ENCODE measurements at places on chromosomes 1 and 21. TPM values are rescaled to one million over a fixed set of nuclear protein-coding genes. Genes with fewer than 3 reads are reported as not detected.
A peak's percentile ranks its signal among the peaks of the same experiment; 100 is the strongest.

Gene PLA2G2D
- total RNA-seq = not detected

Gene NUP210L
- total RNA-seq = 0.27 TPM

Gene CFHR5
- total RNA-seq = not detected

Gene KCNK1
- 29.7 TPM for total RNA-seq

Gene RHOU
- 4.4 TPM for total RNA-seq

Gene RIMKLA
- 9.7 TPM for total RNA-seq

Gene COG2
- 34.3 TPM for total RNA-seq

Gene OR2T33
- total RNA-seq = not detected

Gene GON4L
- 20.3 TPM for total RNA-seq

GRCh38 chr1:99849744-99850458, at the start of gene AGL:
AGL (plus strand) TSS chr1:99850361; CDS start chr1:99851043, 682 bp downstream.
- peak; percentile 92 for DNase-seq

DNA sequence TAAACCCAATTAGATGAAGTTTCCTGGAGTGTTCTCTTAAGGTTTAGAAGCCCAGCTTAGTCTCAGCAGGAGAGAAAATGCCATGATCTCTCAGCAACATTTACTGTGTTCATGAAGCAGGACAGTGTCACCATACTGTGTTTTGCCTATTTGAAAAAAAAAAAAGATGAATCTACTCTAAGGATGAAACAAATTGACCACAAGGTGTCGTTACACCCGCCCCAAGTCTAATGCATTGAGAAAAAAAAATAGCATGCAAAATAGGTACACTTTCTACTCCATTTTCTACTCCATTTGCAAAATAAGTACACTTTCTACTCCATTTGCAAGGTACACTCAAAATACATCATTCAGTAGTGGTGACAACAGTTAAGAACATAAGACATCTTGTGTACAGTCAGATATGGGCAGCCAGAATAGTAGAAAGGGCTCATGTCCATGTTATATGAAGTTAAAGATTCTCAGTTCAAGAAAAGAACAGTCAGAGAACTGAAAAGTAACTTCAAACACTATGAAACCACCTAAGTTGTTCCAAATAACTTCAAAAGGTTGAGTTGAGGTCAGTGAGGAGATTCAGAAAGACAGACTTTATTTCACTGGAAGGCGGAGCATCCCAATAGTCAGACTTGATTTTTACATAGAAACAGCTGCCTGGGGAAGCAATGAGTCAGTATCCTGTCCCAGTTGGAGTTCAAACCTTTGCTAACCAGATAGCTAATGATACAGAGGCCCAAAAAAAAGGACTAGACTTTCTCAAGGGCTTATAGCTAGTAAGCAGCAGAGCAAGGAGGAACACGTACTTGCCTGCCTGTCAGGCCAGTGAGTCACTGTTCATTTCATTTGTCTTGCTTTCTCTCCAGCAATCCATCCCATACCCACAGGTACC, 13.3 kb downstream of the PLPPR5 start:
- no peak for DNase-seq

DNA sequence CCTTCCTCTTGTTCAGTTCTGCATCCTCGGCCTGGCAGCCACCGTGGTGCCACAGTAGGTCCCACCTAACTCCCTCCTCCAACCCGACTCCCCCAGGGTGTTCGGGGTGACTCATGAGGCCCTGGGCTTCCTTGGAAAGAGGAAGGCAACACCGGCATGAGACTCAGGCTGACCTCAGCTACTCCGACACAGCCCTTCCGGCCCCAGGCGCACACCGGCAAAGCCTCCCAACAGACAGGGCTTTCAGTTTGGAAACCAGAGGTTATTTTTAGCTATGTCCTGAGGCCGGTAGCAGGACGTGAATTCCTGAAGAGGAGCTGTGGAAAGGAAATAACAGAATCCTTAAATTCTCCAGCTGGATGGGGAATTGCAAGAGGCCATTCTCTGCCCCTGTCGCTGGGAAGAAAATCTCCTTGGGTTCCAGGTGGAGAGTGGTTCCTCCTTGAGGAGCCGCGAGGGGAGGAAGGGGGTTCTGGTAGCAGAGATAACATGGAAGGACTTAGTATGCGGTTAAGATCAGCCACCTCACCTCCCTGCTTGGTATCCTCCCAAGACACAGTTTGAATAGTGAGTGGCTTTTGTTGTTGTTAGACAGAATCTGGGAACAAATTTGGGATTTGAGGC, 24.4 kb downstream of the PLXNA2 start:
- DNase-seq = peak; percentile 74

DNA sequence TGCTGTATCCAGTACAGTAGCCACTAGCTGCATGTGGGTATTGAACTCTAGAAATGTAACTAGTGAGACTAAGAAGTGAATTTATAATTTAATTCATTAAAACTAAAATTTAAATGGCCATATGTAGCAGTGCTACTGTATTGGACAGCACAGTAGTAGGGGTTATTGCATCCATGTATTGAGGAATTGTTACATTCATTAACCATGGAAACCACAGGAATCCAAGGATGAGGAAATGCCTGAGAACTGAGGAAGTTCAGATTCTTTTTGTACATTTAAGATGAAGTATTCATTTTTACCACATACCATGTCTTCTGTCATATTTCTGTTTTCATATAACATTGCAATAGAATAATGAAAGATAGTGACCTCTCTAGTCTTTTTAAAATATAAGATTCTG, 2.6 kb downstream of the MTF2 start:
- no peak for DNase-seq

- no peak for DNase-seq
These were observed 80.8 kb upstream of the HNRNPU start for GRCh38 chr1:244945109-244945671.

DNA sequence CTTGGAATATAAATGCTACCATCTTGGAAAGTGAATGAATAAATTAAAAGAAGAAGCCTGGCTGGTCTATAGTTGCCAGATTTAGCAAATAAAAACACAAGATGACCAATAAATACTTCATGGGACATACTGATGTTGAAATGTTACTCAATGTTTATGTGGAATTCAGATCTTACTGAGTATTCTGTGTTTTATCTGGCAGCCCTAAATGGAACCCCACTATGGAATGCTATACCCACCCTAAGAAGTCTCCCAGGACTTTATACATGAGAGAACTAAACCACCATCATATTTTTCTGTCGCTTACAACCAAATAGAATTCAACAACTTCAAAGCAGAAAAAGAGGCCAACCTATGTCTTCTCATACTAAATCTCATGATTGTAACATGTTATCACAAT, 177.6 kb upstream of the HMCN1 start:
- no peak for DNase-seq

DNA sequence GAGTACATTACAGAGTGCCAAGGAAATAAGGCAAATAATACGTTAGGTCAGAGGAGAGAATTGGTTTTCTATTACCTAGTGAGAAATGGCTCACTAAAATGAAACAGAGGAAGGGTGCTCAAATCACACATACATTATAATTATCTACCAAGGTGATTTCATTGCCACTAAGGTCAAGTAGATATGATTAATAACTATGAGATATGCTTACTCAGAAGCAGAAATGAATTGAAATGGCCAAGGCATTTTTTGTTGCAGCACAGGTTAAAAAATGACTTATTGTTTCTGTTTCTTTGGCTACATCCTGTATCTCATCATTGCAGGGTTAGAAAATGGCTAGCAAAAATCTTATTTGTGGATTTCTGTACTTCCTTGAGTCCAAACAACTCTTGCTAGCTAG, 154.5 kb upstream of the GORAB start:
- no peak for DNase-seq

GRCh38 chr1:223835754-223836153, 10.0 kb downstream of the TP53BP2 start:
- no peak for DNase-seq

DNA sequence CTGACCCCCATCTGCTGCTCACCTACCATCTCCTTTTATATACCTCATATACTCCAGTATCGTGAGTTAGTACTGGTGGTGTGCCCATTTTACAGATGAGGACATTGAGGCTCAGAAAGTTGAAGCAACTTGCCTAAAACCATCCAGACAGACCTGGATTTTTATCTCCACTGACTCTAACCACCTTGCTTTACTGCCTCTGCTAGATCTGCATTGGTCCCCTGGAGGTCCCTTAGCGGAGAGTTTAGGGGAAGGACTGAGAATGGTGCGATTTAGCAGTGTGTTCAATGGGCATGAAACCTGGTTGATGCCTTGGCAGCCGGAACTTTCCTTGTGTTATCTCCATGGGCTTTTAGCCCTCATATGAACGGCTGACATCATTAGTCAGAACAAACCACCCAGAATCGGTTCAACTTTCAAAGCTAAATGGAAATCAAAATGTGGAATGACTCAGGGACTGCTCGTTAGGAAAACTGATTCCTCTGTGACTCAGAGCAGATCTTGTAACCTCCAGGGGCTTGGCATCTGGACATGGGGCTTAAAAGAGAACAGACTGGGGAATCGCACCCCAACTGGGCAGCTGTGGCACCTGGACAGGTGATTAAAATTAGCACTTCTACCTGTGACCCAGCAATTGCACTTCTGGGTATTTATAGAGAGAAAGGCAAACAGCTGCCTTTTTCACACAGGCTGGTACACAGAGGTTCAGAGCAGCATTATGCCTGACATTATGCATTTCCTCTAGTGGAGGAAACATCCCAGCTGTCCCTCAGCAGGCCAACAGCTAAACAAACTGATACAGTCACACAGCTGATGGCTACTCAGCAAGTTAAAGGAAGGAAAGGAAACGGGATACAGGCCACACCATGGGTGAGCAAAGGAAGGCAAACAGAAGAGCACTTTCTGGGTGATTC, 25.3 kb downstream of the TMEM51 start:
- DNase-seq = no peak

GRCh38 chr1:29515170-29515955, 279.0 kb downstream of the PTPRU start:
- DNase-seq = no peak

DNA sequence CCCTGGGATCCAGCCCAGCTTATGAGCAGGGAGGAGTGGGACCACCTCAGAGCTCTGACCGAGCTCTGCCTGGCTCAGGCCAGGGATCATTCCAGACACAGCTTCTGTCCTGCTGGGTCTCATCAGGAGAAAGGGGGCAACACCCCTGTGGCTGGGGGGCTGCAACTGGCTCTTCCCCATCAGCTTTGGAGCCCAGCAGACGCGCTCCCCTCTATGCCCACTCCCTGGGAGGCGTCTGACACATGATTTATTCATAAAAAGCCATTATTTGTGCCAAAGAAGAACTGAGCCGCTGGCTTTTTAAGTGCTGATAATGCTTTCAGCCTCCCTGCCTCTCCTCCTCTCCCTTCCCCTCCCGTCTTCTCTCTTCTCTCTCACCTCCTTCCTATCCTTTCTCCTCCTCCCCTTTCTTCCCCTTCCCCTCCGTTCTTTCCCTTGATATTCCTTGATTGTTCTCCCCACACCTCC, 25.0 kb downstream of the FOXO6 start:
- DNase-seq = no peak

DNA sequence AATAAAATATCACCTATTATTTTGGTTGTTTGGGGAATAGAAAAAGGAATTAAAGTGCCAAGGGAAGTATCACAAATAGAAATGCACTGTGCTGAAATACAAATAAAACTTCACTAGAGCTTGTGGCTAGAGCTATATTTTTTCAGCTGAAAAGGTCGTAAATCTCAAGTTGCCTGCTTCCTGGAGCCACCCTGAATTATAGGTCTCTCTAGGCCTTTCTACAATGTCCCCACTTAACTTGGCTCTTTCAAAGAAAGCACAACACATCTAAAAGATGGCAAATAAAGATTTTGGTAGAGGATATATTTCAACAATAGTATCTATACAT, 5.0 kb upstream of the RNF2 start:
- DNase-seq = no peak

GRCh38 chr1:18312961-18313360, 167.8 kb upstream of the KLHDC7A start:
- DNase-seq = no peak

DNA sequence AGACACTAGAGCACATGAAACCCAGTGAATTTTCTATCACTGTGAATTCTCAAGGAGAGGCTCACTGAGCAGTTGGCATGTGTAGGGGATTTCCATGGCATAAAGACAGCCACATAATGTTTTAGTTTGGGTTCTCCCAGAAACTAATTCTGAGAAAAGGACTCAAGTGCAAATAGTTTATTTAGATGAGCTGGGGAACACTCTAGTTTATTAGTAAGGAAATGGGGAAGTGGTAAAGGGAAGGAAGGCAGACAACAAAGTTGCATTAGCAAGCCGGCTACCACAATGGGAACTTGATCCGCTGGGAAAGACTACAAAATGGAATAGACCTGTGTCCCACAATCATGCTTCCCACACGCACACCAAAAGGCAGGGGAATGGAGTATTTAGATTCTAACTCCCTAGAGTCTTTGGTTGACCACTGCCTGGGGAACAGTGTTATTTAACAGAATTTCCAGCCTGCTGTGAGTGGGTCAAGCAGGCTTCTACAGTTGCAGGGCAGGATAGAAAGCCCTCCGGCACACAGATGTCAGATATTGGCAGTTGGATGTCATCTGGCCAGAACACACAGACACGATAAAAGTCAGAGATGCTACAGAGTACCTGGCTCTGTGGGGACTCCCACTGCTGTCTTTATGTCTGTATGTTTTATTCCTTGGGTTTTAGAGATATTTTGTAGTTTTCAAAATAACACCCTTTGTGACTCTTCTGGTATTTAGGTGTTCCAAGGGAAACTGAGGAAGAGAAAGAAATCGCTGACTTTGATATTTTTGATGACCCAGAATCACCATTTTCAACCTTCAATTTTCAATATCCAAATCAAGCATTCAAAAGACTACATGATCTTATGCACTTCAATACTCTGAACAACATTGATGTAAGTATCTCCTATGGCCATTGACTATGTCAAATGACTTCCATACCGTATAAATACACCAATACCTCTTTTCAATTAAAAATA, 150.1 kb downstream of the PLA2G4A start:
- DNase-seq = no peak

GRCh38 chr1:41875487-41875886, 43.2 kb downstream of the HIVEP3 start:
- DNase-seq = peak; percentile 69

DNA sequence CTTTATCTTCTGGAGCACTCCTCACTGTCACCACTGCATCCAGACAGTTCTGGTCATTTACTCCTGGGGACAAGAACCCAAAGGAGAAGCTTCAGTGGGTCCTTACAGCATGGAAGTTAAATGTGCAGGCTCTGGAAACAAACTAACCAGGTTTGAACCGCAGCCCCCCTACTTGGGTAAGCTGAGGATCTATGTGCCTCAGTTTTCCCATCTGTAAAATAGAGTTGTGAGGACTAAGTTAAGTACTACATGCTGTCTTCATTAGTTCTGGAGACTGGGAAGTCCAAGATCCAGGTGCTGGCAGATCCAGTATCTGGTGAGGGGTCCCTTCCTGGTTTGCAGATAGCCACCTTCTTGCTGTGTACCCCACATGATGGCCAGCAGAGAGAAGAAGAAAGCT, 8.0 kb upstream of the ATP1A2 start:
- DNase-seq = no peak

GRCh38 chr1:148353461-148354283, 129.4 kb downstream of the PPIAL4G start:
- DNase-seq = no peak

- no peak for DNase-seq
These were observed 69.6 kb upstream of the C1orf105 start for GRCh38 chr1:172350856-172351255.

All from left ventricle myocardium superior (tissue), 1 donor.